ENCODE measurements at places on chromosomes 2 and 18.

- DNase-seq = peak; percentile 32
These were observed 113.9 kb downstream of the CCDC74A start for GRCh38 chr2:131641414-131642206.

GRCh38 chr2:160252900-160253299 is 52.8 kb upstream of the ITGB6 start:
- no peak for DNase-seq

DNA sequence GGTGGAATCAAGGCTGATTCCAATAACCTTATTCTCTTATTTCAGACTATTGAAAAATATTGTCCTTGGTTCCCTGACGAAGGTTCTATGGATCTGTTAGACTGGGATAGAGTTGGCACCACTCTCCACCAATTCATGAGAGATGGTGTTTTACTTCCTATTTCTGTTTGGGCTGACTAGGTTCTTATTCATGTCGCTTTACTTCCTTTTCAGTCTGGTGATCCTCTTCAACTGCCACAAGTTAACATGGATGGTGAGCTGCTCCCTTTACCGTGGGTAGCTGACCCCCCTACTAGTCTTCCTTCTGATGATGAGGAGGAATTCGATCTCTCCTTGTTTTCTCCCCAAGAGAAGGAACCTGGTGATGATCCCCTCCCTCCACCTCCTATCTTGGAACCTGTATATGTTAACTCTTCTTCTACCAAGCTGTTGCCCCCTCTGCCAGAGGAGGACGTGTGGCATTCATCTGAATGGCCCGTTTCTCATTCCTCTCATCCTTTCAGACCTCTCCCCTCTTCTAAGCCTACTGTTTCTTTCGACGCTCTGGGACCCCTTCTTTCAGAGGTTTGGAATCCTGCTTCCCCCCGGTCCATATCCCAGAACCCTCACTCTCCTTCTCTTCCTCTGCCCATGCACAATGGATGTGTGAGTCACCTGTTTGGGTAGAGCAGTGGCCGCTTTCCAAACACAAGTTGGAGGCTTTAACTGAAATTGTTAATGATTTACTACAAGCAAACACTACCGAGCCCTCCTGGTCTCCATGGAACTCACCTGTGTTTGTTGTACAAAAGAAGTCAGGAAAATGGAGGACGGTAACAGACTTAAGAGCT is 13.5 kb upstream of the CNOT11 start:
- DNase-seq = peak; percentile 94

DNA sequence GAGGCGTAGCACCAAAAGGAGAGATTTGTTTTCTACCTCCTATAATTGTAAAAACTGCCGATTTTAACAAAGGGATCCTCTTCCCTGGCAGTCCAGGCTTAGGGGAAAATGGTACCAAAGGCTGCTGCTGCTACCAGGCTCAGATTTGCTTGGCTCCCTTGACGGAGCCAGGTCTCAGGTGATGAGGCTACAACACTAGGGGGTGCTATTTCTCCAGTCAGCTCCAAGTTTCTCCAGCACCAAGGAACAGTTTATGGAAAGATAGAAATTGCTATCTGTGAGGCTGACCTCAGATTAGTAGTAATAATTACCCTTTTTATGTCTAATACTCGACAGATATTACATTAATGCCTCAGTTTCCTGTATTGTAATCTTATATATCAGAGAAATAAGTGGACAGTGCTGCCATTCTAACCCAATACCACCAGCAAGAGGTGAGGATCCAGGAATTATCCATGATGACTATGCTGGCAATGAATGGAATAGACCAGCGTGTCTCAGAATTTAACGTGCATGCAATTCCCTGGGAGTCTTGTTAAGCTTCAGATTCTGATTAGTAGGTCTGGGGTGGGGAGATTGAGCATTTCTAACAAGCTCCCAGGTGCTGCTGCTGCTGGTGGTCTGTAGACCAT is 111.3 kb downstream of the ESCO1 start:
- peak; percentile 38 for DNase-seq

- peak; percentile 27 for DNase-seq
These were observed 68.9 kb upstream of the STPG4 start for GRCh38 chr2:47223980-47224379.

- DNase-seq = no peak
These were observed 265.3 kb downstream of the CYP26B1 start for GRCh38 chr2:71882236-71882946.

GRCh38 chr18:50398947-50399346 is 24.1 kb downstream of the SKA1 start:
- no peak for DNase-seq

GRCh38 chr2:9897331-9897737 is 54.1 kb downstream of the TAF1B start:
- DNase-seq = peak; percentile 31

- DNase-seq = no peak
These were observed 177.5 kb upstream of the GATA6 start for GRCh38 chr18:21991886-21992285.

GRCh38 chr2:98607741-98608115 is 584 bp downstream of the COA5 start:
- no peak for DNase-seq

- DNase-seq = no peak
These were observed 107.0 kb downstream of the NAB1 start for GRCh38 chr2:190755772-190756415.
